ENCODE measurements at places on chromosomes 12 and 14. TPM values are rescaled to one million over a fixed set of nuclear protein-coding genes. Genes with fewer than 3 reads are reported as not detected.

The KRT75 gene
- polyA plus RNA-seq = not detected

The TAS2R50 gene
- polyA plus RNA-seq = not detected

The LBHD2 gene
- not detected for polyA plus RNA-seq

The PAH gene
- not detected for polyA plus RNA-seq

The SELPLG gene
- polyA plus RNA-seq = 23.6 TPM

Data from GM12878 (cell line).